ENCODE measurements at places on chromosomes 5 and 9. TPM values are rescaled to one million over a fixed set of nuclear protein-coding genes. Genes with fewer than 3 reads are reported as not detected.

Gene DCANP1
- total RNA-seq, result not detected

Gene ACOT12
- total RNA-seq, result not detected

Gene IL3
- total RNA-seq, result not detected

Gene PCDHGB4
- 0.66 TPM for total RNA-seq

Gene TEX48
- total RNA-seq, result not detected

Gene PRDM9
- not detected for total RNA-seq

Gene SLC36A2
- not detected for total RNA-seq

Gene TLR4
- 0.34 TPM for total RNA-seq

Gene FAM13B
- total RNA-seq, result 15.8 TPM

Gene PHAX
- total RNA-seq, result 53.1 TPM

Gene DMRT3
- total RNA-seq, result not detected

Gene C9
- not detected for total RNA-seq

Gene SCGB3A2
- not detected for total RNA-seq

Gene BTNL8
- total RNA-seq, result not detected

Gene PCDHAC2
- 2.6 TPM for total RNA-seq

Gene NPM1
- 3,380 TPM for total RNA-seq

Gene CD274
- total RNA-seq, result 2.1 TPM

Gene CMBL
- total RNA-seq, result 21.9 TPM

Gene TUBB4B
- 818 TPM for total RNA-seq

Measured in A549 treated with CpdA at 1 μM for 4 hours (cell line).